ENCODE measurements at places on chromosomes 5 and 9.
A peak's percentile ranks its signal among the peaks of the same experiment; 100 is the strongest.

GRCh38 chr5:133934822-133935666, 33.4 kb downstream of the C5orf15 start:
- no peak for DNase-seq
- H3K4me1 ChIP-seq: peaks cover 27% of the 10 kb centered on the region
- no peak overlapping the region for H3K4me3 ChIP-seq
- H3K36me3 ChIP-seq: peaks cover 2% of the 10 kb centered on the region
- H3K27me3 ChIP-seq: peaks cover 5% of the 10 kb centered on the region

GRCh38 chr5:73150876-73151275, 22.1 kb upstream of the TMEM174 start:
- H3K27ac ChIP-seq: no peak overlapping the region
- no peaks in the 10 kb centered on the region for H3K4me1 ChIP-seq
- H3K27me3 ChIP-seq: peaks cover 76% of the 10 kb centered on the region

GRCh38 chr5:172540099-172540870, 86.0 kb upstream of the SH3PXD2B start:
- H3K27ac ChIP-seq: no peak overlapping the region
- no peaks in the 10 kb centered on the region for H3K4me1 ChIP-seq
- H3K4me3 ChIP-seq: no peak overlapping the region
- no peak for DNase-seq
- peaks cover 7% of the 10 kb centered on the region for H3K27me3 ChIP-seq

- H3K4me1 ChIP-seq: peaks cover 8% of the 10 kb centered on the region
- peaks cover 22% of the 10 kb centered on the region for H3K27me3 ChIP-seq
- peak; percentile 23 for DNase-seq
- H3K36me3 ChIP-seq: no peaks in the 10 kb centered on the region
- no peak overlapping the region for H3K4me3 ChIP-seq
These were observed 313.8 kb downstream of the ENC1 start for GRCh38 chr5:74326571-74327338.

GRCh38 chr5:133610489-133611356, 1.6 kb downstream of the FSTL4 start:
- no peak overlapping the region for H3K27ac ChIP-seq
- peak overlapping the region; percentile 47 for H3K4me3 ChIP-seq
- H3K4me1 ChIP-seq: peaks cover 14% of the 10 kb centered on the region
- DNase-seq: peak; percentile 56
- peaks cover 71% of the 10 kb centered on the region for H3K27me3 ChIP-seq

DNA sequence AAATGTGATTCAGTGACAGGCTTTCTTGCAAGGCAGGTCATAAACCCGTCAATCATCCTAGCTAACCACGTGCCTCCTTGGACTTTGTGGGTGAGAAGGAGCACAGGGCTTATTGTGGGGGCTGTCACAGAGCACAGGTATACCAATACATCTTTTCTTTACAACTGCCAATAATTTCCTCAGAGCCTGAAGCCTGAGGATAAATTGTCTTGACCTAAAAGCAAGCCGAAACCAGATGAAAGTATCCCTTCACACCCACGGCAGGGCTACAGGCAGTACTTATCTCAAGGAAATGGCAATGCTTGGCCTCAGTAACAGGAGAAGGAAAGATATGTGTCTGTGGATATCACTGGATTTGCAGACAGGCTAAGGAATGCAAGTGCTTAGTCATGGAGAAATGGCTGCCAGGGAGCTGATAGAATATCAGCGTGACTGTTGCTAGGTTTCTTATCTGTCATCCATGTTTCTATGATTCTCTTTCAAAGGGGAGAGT, 90.3 kb upstream of the ZNF366 start:
- no peak overlapping the region for H3K4me3 ChIP-seq
- no peaks in the 10 kb centered on the region for H3K36me3 ChIP-seq
- DNase-seq: no peak
- no peak overlapping the region for H3K27ac ChIP-seq
- no peaks in the 10 kb centered on the region for H3K27me3 ChIP-seq

DNA sequence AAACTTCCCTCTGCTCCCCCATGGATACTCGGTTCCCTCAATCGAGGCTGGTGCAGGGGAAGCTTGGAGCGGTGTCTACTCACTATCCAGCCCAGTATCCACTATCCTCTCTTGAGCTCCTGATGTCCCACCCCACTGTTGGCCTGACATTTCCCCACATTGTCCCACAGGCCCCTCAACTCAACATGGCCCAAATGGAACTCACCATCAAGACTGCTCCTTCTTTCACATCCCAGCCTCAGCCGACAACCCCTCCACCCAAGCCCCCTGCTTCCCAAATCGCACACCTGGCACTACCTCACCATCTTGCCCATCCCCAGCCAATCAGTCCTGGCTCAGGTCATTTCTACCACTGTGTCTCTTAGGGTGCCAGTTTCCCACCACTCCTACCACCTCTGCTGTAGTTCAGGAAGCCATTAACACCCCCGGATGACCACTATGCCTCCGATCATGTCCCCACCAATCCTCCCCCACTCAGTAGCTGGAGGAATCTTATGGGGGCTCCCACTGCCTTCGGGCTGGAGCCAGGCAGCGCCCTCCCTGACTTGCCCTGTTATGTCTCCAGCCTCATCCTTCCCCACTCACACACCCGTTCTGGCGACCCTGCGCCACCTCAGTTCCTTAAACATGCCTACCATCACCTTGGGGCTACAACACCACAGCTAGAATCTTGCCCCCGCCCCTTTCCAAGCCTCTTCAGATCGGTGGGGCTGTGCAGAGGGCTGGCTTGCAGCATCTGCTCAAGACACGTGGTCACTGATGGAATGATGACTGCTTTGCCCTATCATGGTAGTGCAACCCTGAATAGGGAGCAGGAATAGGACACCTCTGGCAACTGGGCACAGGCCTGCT, 273.6 kb downstream of the FSTL4 start:
- H3K4me3 ChIP-seq: no peak overlapping the region
- DNase-seq: no peak
- peaks cover 6% of the 10 kb centered on the region for H3K4me1 ChIP-seq
- H3K27me3 ChIP-seq: peaks cover 5% of the 10 kb centered on the region
- H3K27ac ChIP-seq: no peak overlapping the region

- no peak overlapping the region for H3K27ac ChIP-seq
- H3K36me3 ChIP-seq: no peaks in the 10 kb centered on the region
- no peak for DNase-seq
- peaks cover 12% of the 10 kb centered on the region for H3K4me1 ChIP-seq
These were observed 42.5 kb upstream of the ABCA1 start for GRCh38 chr9:104970271-104970987.

DNA sequence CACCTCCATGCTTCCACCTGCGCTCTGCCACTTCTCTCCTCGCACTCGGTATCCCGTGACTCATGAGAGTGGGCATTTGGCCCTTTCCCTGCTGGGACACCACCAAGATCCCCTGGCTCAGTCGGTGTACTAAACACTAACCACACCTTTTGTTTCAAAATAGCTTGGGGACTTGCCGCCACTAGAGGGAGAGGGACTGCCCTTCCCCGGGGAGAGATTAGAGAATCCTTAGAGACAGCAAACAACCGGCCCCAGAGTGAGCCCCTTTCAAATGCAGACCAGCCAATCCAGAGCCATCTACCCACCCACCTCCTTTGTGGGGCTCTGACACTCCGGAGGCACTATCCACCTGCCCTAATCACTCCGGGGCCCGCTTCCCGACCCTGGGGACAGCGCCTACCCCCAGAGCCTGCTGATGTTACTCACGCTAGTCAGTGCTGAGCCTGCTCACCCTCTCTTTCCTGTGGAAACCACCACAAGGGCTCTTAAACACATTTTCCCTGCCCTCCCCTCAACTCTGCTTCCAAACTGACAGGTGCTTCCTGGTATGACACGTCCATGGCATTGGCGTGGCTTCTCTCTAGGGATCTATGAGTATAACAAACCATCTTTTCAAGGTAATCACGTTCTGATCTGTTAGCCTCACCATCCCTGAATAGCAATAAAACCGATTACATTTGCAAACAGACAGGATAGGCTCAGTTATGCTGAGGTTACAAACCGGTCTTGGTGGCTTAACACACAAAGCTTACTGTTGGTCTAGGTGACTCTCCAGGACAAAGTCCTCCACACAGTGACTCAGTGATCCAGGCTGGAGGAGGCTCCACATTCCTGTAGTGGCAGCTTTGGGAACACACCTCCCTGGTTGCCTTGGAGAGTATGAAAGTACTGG, 180.1 kb upstream of the MVB12B start:
- no peaks in the 10 kb centered on the region for H3K4me1 ChIP-seq
- H3K27me3 ChIP-seq: peaks cover 39% of the 10 kb centered on the region
- peak; percentile 39 for DNase-seq
- peak overlapping the region; percentile 22 for H3K27ac ChIP-seq
- H3K4me3 ChIP-seq: no peak overlapping the region

- DNase-seq: no peak
- H3K27me3 ChIP-seq: peaks cover 24% of the 10 kb centered on the region
- no peak overlapping the region for H3K27ac ChIP-seq
- H3K36me3 ChIP-seq: no peaks in the 10 kb centered on the region
These were observed 84.5 kb upstream of the SIMC1 start for GRCh38 chr5:176153741-176154140.

- H3K27me3 ChIP-seq: no peaks in the 10 kb centered on the region
- peaks cover 10% of the 10 kb centered on the region for H3K36me3 ChIP-seq
- no peak overlapping the region for H3K27ac ChIP-seq
- H3K4me1 ChIP-seq: no peaks in the 10 kb centered on the region
These were observed 79.4 kb downstream of the PHF2 start for GRCh38 chr9:93655621-93656425.

GRCh38 chr5:41181691-41182564, 31.4 kb downstream of the C6 start:
- no peaks in the 10 kb centered on the region for H3K36me3 ChIP-seq
- no peaks in the 10 kb centered on the region for H3K4me1 ChIP-seq
- no peak overlapping the region for H3K27ac ChIP-seq
- no peak overlapping the region for H3K4me3 ChIP-seq

DNA sequence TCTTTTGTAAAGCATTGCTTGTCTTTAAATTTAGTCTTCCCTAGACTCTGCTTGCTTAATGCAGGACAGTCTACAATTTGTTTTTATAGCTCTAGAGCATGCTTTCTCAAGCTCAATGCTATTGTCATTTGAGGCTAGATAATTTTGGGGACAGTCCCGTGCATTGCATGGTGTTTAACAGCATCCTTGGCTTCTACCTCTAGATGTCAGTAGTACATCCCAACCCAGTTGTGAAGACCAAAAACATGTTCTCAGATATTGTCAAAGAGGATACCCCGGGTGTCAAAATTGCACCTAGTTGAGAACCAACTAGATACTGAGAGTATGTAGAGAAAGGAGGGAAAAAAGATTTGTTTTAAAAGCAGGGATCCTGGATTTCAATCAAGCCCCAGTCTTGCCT, 277.5 kb downstream of the CEMIP2 start:
- H3K4me1 ChIP-seq: no peaks in the 10 kb centered on the region
- H3K4me3 ChIP-seq: no peak overlapping the region
- no peak for DNase-seq
- no peaks in the 10 kb centered on the region for H3K36me3 ChIP-seq

DNA sequence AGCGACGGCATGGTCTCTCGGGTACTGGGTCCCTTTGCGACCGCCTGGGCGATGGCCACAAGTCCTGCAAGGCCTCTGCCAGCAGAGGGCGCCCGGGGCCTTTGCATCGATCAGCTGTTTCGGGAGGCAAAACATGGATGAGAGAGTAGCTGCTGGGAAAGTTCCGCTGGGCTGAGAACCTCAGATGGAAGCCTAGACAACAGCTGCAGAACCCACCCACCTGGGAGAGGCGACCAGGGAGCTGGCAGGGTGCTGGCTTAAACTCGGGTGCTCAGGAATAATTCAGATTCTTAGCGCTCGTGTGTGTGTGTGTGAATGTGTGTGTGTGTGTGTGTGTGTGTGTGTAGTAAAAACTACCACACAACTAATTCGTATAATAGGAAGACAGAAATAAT, 50.0 kb downstream of the TRIM32 start:
- peak; percentile 68 for DNase-seq
- peaks cover 8% of the 10 kb centered on the region for H3K27me3 ChIP-seq
- H3K4me1 ChIP-seq: no peaks in the 10 kb centered on the region
- no peak overlapping the region for H3K27ac ChIP-seq

DNA sequence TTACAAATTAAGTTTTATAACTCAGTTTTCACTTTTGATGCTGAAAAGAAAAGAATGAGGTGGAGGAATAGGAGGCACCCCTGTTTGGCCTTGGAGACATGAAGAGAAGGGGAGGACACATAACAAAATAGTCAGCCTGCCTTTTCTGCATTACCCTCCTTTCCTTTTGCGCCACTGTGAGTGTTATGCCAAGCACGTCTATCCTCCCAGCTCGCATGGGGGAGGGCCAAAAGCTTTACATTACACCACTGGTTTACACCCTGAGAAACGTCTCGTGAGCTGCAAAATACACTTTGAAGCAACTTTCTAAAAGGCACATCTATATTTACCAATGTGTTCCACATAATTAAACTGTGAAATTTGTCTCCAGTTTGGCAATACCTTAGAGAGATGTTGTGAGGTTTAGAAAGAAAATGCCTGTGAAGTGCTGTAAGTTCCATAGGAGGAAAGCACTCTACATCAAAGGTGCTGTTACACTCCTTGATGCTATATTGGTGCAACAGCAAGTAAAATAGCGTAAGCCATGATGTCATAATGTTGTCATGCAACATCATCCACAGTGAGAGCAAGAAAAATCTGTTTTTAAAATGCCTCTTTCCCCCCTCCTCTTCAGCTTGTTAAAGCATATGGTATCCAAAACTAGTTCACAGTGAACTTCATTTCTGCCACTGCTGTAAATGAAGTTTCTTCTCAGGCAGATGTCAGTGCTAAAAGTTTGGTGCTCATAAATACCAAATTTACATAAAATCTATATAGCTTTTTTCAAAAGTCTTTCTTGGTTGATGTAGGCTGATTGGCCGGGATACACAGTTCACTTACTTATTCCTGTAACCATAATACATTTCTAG, 50.3 kb downstream of the CETN3 start:
- no peaks in the 10 kb centered on the region for H3K36me3 ChIP-seq
- no peaks in the 10 kb centered on the region for H3K27me3 ChIP-seq
- H3K4me3 ChIP-seq: no peak overlapping the region

DNA sequence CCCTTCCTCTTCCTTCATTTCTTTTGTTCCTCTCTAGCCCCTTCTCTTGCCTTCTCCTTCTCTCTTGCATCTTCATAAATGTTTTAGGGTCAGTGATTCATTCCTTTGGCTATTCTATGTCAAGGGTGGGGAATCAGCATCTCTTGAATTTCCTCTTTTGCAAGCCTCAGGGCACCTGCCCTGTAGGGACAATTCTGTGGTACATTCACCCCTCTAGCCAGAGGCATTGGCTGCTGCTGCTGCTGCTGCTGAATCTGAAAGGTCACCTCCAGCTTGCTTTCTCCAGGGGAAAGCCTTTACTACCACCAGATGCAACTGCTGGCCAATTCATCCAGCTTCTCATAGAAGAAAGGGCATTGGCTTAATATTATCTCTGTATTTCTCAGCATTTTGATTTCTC, 87.3 kb downstream of the INSYN2B start:
- DNase-seq: no peak
- no peak overlapping the region for H3K27ac ChIP-seq
- no peaks in the 10 kb centered on the region for H3K4me1 ChIP-seq
- H3K27me3 ChIP-seq: no peaks in the 10 kb centered on the region
- peaks cover 14% of the 10 kb centered on the region for H3K36me3 ChIP-seq
